ENCODE measurements at places on chromosomes 5 and 9. TPM values are rescaled to one million over a fixed set of nuclear protein-coding genes. Genes with fewer than 3 reads are reported as not detected.

DNA sequence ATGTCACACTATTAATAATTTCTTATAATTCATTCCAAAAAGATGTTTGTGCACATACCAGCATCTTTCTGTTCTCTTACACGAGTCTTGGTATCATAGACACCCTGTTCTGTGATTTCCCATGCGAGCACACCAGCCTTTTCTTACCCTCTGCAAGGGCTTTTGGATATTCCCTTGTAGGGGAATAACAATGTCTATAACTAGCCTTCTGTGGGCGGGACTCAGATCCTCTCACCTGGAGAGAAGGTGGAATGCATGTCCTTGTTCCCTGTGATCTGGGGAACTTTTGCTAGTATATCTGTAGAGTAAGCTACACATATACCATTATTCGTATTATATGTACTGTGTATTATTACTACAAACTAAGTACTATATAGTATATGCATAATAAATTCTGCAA is 44.8 kb downstream of the EHMT1 start:
- H3K27me3 ChIP-seq, result no peaks in the 10 kb centered on the region
- H3K36me3 ChIP-seq, result no peaks in the 10 kb centered on the region
- no peak overlapping the region for H3K4me3 ChIP-seq
- H3K4me1 ChIP-seq, result peaks cover 36% of the 10 kb centered on the region
- no peak for DNase-seq

NMUR2 gene
- not detected for total RNA-seq

TRIO gene
- 45.2 TPM for total RNA-seq

GABRA1 gene
- total RNA-seq, result not detected

DNA sequence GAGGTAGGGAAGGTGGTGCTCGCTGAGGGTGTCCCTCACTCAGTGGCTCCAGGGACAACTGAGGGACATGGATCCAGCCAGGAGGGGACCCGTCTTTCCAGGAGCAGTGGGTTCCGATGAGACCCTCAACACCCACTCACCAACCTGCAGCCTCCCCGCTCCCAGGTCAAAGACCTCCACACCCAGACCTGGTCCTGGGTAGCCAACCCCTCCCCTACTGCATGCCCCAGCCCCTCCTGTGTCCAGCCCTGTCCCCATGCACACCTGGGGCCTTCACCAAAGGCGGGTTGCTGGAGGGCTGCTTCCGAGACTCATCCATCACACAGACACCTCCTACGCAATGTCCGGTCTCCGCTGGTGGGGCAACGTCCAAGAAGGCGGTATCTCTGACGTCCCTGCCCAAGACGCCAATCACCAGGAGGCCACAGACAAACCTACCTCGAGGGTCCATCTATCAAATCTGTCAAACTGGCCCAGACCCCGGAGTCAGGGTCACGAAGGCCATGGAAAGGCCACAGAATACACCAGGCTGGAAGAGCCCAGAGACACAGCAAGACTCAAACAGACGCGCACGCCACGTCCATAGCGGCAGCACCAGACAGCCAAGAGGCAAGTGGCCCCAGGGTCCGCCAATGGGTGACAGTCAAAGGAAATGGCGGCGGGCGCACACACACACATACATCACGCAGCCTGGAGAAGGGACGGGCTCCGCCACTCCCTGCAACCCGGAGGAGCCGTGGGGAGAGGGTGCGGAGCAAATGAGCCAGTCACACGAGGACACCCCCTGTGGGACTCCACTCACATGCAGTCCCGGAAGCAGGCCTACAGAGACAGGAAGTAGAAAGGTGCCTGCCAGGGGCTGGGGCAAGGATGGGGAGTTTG is 10.8 kb downstream of the NACC2 start:
- H3K36me3 ChIP-seq, result 0 out of 2 replicates have a peak, but pooled peaks cover 3% of the 10 kb centered on the region
- H3K4me1 ChIP-seq, result no peaks in the 10 kb centered on the region
- H3K27me3 ChIP-seq, result no peaks in the 10 kb centered on the region
- no peak overlapping the region for H3K4me3 ChIP-seq

PCSK5 gene
- total RNA-seq, result 0.55 TPM

MIER3 gene
- 63.5 TPM for total RNA-seq

MARVELD2 gene
- 15.4 TPM for total RNA-seq

DNA sequence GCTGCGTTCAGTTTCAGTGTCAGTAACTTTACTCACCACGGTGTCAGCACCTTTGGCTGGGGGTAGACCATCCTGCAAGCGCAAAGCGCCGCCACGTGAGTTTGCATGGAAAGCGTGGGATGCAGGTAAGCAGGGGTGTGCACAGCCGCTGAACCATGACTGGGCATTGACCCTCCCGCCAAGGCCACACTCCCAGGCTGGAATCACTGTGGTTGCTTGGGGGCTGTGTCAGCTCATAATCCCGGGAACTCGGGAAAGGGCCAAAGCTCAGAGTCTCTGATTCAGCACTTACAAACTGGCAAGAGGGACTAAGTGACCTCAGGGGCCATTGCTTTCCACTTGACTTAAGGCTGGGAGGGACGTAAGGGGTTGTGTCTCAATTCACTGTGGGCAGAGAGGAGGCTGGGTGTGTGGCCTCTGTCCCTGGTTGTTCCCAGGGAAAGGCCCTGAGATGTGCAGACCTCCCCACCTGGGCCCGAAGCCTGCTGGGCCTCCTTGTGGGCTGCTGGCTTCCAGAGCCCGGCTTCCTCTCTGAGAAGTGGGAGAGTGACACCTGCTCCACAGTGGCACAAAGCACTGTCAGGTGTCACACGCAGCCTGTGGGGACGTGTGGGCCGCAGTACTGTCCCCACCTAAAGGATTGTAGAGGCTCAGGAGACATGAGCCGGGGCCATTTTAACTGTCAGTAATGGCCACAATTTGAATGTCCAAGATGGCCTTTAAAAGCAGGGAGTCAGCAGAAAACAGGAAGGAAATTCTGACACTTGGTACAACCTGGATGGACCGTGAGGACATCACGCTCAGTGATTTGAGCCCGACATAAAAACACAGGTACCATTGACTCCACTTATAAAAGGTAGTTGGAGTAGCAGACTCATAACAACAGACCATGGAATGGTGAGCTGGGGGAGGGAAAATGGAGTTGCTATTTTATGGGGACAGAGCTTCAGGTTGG is 16.7 kb downstream of the ABO start:
- DNase-seq, result peak; percentile 34
- H3K27me3 ChIP-seq, result 0 out of 2 replicates have a peak, but pooled peaks cover 2% of the 10 kb centered on the region
- H3K4me1 ChIP-seq, result peaks cover 15% of the 10 kb centered on the region
- H3K36me3 ChIP-seq, result no peaks in the 10 kb centered on the region
- H3K4me3 ChIP-seq, result no peak overlapping the region

GRCh38 chr9:4108754-4109465 is 191.0 kb downstream of the GLIS3 start:
- peaks cover 16% of the 10 kb centered on the region for H3K4me1 ChIP-seq
- no peaks in the 10 kb centered on the region for H3K27me3 ChIP-seq
- H3K36me3 ChIP-seq, result no peaks in the 10 kb centered on the region

PCDH12 gene
- total RNA-seq, result not detected

CCDC152 gene
- total RNA-seq, result 0.20 TPM

- DNase-seq, result no peak
- H3K36me3 ChIP-seq, result no peaks in the 10 kb centered on the region
- no peak overlapping the region for H3K27ac ChIP-seq
- peaks cover 7% of the 10 kb centered on the region for H3K4me1 ChIP-seq
- no peak overlapping the region for H3K4me3 ChIP-seq
Measured at GRCh38 chr5:124986667-124987066, 240.2 kb upstream of the ZNF608 start.

Data from HepG2 (cell line).